ENCODE measurements at places on chromosomes 1 and 21. TPM values are rescaled to one million over a fixed set of nuclear protein-coding genes. Genes with fewer than 3 reads are reported as not detected.
A peak's percentile ranks its signal among the peaks of the same experiment; 100 is the strongest.

The FAM229A gene
- 7.7 TPM for total RNA-seq

The PLA2G2C gene
- not detected for total RNA-seq

The BCAS2 gene
- 57.5 TPM for total RNA-seq

The SCMH1 gene
- total RNA-seq, result 45.8 TPM

The KCNQ4 gene
- 0.89 TPM for total RNA-seq

The TMEM54 gene
- 2.7 TPM for total RNA-seq

The NEK2 gene
- total RNA-seq, result 31.0 TPM

The SLFNL1 gene
- 0.37 TPM for total RNA-seq

The ST6GALNAC5 gene
- total RNA-seq, result 45.6 TPM

The NIPAL3 gene
- 2.4 TPM for total RNA-seq

The DHX9 gene
- total RNA-seq, result 426 TPM

The CD48 gene
- total RNA-seq, result not detected

The THEM4 gene
- total RNA-seq, result 21.6 TPM

The UQCRHL gene
- total RNA-seq, result 2.7 TPM

The CELA3B gene
- total RNA-seq, result not detected

The HSD3B2 gene
- total RNA-seq, result not detected

The INTS7 gene
- 36.6 TPM for total RNA-seq

The MASP2 gene
- 0.14 TPM for total RNA-seq

DNA sequence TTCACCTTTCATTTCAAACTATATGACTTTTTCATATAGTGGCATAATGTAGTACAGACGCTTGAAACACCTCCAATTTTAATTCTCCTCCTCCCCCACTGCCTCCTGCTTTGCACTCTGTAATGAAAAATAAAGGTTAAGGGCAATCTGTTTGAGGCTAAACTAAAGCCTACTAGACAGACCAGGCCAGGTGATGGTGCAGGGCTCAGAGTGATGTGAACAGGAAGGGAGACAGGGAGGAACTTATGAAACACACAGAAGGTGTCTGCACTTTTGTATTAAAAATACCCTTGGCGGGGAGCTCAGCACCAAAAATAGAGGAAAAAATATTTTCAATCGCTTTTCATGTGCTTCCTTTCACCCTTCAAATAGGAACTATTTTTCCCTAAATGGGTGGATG lies 415.4 kb downstream of the LMO4 start:
- no peak for DNase-seq

- no peak for DNase-seq
These were observed 491.5 kb downstream of the NUF2 start for GRCh38 chr1:163813251-163813650.

DNA sequence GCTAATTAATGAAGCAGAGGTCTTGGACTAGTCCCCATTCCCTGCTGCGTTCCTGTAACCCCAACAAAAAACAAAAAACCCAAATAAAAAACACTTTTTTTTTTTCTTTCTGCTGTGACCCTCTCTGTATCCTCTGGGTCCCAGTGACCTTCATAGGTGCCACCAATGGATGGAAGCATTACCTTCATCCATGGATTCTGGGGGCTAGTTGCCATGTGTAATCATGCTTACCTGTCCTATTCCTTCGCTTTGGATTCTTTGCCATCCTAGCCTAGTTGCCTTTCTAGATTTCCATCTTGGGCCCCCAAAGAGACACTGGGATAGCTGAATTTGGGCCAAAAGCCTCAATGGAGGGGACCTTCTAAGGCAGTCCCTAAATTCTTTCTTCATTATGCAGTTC lies 1208.7 kb downstream of the BRINP3 start:
- DNase-seq, result no peak

DNA sequence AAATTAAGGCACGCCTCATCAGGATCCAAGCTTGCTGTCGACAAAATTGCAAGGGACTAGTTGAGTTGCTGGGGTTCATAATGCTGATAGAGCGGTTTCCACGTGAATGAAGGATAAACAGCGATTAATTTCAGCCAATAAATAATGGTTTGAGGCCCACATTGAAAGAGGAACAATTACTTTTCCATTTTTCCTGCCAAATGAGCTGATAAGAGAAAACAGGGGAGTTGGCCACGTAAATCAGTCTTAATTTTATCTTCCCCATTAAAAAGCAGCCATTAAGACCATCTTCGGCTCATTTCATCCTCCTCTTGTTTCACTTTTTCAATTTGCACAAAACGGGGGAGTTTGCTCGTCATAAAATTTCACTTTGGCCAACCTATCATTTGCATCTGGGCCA lies 235.5 kb upstream of the RRP15 start:
- DNase-seq, result no peak

DNA sequence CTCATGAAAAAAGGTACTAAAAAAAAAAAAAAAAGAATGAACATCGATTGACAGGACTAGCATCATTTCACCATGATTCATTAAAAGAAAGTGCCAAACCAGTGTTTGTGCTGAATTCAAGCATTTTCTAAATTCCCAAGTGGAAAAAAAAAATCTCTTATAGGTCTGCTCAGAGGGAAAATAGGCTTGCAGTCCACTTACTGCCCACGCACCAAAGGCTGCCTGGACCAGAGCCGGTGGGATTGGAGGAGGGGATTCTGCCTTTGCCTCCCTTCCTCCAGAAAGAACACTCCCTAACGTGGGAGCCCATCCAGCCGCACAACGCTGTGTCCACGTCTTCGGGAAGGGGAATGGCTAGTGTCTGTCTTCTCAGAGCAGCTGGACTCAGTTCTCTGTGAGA lies 5.5 kb upstream of the TRAPPC10 start:
- DNase-seq, result no peak

- DNase-seq, result no peak
These were observed 3.9 kb downstream of the RBM34 start for GRCh38 chr1:235157150-235157549.

GRCh38 chr1:9539829-9540550 lies 725 bp downstream of the SLC25A33 start:
- DNase-seq, result peak; percentile 37

GRCh38 chr1:245260110-245260882 lies 105.5 kb downstream of the KIF26B start:
- no peak for DNase-seq

- DNase-seq, result peak; percentile 68
These were observed 1.9 kb downstream of the MANEAL start for GRCh38 chr1:37795340-37796125.

GRCh38 chr1:81717230-81717629 lies 83.5 kb upstream of the ADGRL2 start:
- DNase-seq, result no peak

DNA sequence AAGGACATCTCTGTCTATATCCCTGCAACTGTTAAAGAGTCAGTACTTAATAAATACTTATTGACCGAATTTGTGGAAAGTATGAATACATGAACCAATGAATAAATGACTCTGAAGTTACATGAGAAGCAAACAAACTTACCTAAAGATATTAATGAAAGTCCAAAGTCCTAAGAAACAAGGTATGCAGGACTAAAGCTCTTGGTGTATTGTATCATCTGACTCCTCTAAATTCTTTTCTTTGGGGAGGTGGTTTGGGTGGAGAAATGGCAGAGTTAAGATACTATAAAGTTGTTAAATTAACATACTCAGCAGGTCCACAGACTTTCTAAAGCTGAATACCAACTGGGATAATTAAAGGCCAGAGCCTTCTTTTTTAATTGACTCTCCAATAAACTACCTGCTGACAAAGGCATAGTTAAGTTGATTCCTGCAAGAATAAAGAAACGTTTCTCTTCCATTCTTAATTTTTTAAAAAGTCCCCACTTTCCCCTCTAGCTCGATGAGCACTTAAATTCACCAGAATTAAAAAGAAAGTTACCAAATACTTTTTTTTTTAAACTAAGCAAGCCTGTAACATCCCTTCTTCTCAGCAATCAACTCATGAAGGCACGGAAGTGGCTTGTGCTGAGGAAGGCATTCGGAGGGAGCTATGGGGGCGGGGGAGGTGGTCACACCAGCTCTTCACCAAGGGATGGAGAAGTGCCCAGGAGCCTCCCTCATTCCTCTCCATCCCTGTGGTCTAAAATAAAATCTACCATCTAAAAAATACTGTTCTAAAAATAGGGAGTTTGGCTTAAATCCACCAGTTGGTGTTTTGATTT lies 61.1 kb downstream of the GADD45A start:
- no peak for DNase-seq

GRCh38 chr1:243550276-243550675 lies 294.4 kb downstream of the SDCCAG8 start:
- DNase-seq, result no peak

DNA sequence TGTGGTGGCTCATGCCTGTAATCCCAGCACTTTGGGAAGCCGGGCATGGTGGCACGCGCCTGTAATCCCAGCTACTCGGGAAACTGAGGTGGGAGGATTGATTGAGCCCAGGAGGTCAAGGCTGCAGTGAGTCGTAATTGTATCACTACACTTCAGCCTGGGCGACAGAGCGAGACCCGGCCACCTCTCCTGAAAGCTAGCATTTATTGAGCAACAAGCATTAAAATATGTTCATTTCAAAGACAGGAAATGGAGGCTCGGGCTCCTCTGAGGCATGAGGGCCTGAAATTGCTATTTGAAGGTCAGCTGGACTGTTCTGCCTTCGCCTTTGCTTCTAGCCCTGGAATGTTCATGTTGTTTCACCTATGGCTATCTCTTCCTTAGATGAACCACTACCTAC lies 34.5 kb downstream of the SPATA21 start:
- no peak for DNase-seq

- DNase-seq, result no peak
These were observed 199.0 kb downstream of the USH2A start for GRCh38 chr1:216224233-216224632.

DNA sequence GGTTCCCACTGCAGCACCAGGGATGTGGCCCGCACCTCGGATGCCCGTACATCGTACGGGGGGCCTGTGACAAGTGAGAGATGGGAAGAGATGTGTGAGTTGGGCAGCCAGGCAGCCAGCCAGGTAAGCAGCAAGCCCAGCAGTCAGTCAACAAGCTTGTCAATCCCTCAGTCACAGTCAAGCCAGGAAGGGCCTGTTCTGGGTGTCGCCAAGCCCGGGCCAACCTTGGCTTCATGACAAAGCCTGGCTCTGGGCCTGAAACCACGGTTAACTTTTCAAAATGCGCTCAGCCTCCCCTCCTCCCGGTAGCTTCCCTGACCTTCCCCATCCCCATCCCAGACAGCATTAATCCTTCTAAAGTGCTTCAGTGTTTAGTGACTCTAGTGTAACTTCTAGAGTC lies 31.8 kb downstream of the MYOM3 start:
- DNase-seq, result no peak

DNA sequence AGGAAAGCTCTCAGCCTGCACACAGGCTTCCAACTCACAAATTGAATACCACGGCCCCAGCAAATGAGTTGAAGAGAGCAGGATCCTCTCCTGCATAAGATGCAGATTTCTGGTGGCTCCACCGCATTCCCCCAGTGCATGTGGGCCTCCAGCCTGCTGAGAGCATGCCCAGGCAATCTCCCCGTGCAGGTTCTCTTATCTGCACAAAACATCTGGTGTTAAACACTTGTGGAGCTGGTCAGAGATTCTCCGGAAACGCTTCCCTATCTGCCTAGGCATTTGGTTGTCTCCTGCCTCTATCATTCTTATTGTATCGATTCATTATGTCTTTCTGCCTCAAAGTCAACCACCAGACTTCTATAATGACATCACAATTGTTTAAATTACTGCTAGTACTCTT lies 1349.0 kb upstream of the B3GALT2 start:
- no peak for DNase-seq

DNA sequence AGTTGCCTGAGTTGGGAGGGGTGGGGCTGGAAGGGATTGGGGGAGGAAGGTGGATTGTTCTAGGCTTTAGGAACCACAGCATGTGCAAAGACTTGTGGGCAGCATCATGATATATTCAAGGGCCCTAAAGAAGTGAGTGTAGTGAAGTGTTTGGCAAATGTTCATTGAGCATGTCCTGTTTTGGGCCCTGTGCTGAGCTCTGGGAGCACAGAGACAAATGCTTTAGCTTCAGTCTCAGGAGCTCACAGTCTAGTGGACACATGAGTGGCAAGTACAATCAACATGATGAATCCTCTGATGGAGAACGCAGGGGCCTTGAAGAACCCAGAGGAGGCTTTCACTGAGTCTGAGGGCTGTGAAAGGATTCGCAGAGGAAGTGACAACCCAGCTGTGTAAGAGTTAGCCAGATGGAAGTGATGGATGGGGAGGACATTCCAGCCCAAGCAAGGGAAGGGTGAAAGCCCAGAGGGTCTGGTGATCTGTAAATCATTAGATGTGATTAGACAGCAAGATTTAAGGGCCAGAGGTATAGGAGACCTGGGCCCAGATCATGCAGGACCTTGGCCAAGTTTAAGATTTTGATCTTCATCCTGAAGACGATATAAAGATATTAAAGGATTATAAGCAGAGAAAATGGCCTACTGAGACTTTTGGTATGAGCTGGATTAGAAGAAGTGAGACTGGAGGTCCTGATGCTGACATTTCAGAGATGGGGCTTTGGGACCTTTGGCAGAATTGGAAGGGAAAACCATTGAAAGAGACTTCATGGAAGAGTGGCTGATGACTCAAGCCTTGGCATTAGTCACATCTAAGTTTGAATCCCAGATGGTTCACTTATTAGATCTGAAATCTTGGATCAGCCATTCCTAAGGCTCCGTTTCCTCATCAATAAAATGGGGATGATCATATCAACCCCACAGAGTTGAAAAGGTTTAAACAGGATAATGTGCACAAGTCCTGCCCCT lies 4.6 kb downstream of the IPO13 start:
- no peak for DNase-seq

DNA sequence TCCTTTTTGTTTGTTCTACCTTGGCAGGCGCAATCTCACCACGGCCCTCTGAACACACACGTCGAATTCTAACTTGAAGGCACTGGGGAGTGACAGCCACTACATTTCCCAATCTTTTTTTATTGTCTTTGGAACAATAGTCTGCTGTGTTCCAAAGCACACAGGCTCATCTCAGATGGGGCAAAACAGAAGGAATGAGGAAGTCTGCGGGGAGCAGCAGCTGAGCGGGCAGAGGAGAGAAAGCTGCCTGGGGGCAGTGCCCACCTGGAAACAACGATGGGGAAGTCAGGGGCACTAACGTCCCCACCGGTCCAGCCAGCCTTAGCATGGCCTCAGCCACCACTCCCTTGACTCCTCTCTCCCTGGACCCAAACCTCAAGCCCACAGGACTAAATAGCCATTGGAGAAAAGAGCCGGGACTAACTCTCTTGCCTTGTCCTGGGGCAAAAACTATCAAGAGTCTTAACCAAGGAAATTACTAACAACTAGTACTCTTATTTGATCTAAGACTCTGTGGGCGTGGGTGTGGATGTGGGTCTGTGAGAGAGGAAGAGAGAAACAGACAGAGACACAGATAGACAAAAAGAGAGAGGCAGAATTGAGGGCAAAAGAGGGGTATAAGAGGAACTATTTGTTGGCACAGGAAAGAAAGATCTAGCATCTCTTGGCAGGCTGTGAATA lies 34.2 kb downstream of the SYF2 start:
- DNase-seq, result no peak

GRCh38 chr1:39951926-39952325 lies 3.0 kb upstream of the MFSD2A start:
- DNase-seq, result no peak

GRCh38 chr1:236284291-236284721 lies 2.5 kb upstream of the ERO1B start:
- no peak for DNase-seq

DNA sequence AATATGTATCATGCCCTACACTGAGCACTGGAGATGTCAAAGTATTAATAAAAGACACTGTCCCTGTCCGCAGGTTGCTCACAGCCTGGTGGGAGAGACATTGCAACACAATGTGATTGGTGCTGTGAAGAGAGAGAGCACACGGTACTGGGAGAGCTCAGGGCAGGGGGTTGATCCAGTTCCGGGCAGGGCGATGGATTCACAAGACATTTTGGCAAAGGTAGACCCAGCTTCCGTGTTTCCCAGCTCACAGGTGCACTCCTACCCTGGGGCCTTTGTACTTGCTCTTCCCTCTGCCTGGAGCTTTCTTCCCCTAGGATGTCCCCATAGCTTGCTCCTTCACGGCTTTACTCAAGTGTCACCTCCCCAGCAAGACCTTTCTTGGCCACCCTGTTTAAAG lies 1.4 kb downstream of the PLA2G5 start:
- DNase-seq, result no peak

Data from neural crest cell (in vitro differentiated cells).